ENCODE measurements at places on chromosomes 4 and X.

- DNase-seq: no peak
These were observed 106.7 kb downstream of the GPM6A start for GRCh38 chr4:175705407-175705806.

GRCh38 chrX:146141221-146141620 is 323.6 kb downstream of the SLITRK2 start:
- no peak for DNase-seq

GRCh38 chr4:122616915-122617596 is 3.8 kb downstream of the IL21 start:
- no peak for DNase-seq

DNA sequence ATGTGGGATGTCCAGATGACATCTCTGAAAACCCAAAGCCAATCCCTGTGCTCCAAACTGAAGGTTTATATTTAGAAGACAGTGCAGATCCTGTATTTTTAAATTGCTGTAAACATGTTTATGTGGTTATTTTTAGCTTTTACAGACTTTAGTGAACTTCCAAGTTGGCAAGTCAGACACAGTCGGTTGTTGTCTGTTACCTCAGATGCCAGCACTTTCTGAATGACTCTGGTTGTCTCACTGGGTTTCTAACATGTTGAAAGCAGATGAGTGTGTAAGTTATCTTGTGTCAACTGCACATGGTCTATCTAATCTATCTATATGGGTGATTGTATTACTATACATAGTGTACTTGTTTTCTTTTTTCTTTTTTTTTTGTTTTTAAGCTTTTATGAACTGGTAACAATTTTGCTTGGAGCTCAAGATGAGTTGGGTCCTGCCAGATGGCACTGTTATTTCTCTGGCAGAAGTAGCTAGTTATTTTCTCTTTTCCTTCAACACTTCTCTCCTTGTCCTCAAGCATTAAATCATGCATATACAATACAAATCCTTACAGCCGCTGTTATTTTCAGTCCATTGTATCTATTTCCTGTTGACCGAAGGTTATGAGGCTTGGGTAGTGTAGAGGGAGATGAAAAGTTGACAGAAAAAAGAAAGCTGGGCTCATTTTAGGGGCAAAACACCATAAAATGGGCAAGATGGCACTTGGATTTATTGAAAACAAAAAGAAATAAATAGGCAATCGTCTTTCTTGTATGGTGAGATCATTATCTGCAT is 66.3 kb downstream of the GAB1 start:
- no peak for DNase-seq

GRCh38 chr4:133188433-133189146 is 39.5 kb downstream of the PCDH10 start:
- no peak for DNase-seq

DNA sequence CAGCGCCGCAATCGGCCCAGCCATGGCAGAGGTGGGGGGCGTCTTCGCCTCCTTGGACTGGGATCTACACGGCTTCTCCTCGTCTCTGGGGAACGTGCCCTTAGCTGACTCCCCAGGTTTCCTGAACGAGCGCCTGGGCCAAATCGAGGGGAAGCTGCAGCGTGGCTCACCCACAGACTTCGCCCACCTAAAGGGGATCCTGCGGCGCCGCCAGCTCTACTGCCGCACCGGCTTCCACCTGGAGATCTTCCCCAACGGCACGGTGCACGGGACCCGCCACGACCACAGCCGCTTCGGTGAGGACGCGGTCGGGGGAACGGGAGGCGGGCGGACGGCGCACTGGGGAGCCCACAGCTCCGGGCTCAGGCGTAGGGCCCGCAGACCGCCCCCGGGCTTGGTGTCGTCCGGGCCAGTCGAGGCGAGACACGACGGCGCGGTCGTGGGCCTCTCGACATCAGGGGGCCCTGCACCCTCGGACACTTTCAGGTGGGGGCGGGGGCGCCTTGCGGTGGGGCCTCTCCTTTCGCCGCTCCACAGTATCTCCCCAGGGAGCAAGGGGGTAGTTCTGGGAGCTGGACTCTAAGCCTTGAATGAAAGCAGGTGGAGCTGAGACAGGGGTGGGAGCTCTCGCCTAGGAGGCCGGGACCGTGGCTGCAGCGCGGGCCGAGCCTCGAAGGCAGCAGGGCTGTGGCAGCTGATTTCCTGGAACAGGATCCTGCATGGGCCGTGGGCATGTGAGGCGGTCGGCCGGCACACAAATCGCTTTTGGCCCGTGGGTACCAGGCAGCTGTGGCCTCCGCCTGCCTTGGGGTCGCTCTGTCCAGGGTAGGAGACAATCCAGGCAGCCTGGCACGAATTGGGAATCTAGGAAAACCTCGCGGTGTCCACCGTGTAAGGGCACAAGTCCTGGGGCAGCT is 722 bp downstream of the FGF16 start:
- no peak for DNase-seq

DNA sequence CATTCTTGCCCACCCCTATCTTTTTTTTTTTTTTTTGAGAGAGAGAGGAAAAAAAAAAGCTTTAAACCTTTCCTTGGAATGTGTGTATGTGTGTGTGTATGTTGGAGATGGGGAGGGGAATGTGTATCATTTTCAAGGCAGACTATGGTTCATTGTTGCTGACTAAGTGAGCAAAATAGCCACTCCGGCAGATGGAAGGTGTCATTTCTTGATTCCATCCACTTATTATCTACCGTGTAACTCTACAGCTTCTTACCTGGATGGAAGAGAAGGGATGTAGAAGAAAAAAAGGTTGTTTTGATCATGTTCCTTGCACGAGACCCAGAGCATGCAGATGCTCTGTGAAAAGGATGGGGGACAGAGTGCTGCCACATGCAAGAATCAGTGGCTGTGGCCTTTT is 5.9 kb upstream of the GK2 start:
- no peak for DNase-seq

DNA sequence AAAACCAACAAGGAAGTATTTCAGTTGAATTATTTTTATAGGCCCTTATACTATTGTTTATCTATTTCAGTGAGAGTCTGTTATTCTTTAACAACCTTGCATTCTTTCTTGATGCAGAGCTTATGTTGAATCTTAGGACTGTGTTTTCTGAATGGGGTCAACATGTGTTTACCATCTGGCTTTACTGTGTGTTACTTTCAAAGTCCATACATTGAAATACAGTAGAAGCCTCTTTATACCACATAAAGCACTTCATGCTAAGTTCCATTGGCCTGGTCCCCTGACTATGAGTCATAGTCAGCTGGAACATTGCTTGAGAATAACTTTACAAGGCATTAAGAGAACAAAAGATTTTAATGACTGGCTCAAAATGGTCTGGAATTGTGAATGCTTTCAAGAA is 152.6 kb downstream of the GASK1B start:
- peak; percentile 36 for DNase-seq

DNA sequence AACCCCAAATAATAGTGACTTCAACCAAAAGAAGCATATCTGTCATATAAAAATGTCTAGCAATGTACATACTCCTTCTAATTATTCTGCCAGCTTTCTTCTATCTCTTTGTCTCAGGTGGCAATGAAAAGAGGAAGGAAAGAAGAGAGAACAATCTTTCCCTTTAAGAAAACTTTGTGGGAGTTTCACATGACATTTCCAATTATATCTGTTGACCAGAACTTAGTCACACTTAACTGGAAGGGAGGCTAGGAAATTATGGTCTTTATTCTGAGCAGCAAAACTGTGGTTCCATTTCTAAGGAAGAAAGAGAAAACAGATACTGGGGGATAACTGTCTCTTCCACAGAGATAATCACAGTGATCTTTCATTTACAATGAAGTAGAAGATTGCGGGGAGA is 12.9 kb upstream of the MAOA start:
- DNase-seq: no peak

GRCh38 chrX:23841847-23842522 is 59.0 kb downstream of the SAT1 start:
- DNase-seq: no peak

- DNase-seq: no peak
These were observed 125.8 kb upstream of the LNX1 start for GRCh38 chr4:53717064-53717549.

GRCh38 chr4:182600856-182601255 is 316.3 kb downstream of the DCTD start:
- DNase-seq: no peak

- no peak for DNase-seq
These were observed 152.2 kb downstream of the GRID2 start for GRCh38 chr4:92455951-92456350.

DNA sequence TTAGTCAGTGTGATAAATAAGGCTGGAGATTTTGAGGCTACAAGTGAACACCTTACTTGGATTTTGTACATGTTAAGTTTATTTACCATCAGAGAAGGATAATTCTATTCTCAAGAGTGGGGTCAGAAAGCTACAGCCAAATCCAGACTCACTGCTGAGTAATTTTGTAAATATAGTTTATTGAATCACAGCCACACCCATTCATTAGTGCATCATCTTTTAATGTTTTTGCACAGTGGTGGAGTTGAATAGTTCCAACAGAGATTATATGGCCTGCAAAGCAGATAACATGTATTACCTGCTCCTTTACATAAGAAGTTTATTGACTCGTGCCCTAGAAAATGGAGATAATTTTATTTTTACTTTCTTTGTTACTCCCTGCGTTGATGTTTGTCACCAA is 60.4 kb downstream of the PCDH18 start:
- no peak for DNase-seq
